ENCODE measurements at places on chromosomes 5 and 9. TPM values are rescaled to one million over a fixed set of nuclear protein-coding genes. Genes with fewer than 3 reads are reported as not detected.

HTR4 gene
- total RNA-seq = 0.49 TPM

LCN12 gene
- total RNA-seq = 0.74 TPM

FGD3 gene
- 18.7 TPM for total RNA-seq

FLT4 gene
- 2.0 TPM for total RNA-seq

PFN3 gene
- total RNA-seq = 0.74 TPM

TUSC1 gene
- 10.1 TPM for total RNA-seq

SLC4A9 gene
- total RNA-seq = under 0.01 TPM

SURF2 gene
- 11.8 TPM for total RNA-seq

SLC12A2 gene
- total RNA-seq = 56.5 TPM

ZNF474 gene
- 0.98 TPM for total RNA-seq

SV2C gene
- total RNA-seq = 1.5 TPM

FOXD1 gene
- 0.98 TPM for total RNA-seq

CCNO gene
- not detected for total RNA-seq

INSL6 gene
- not detected for total RNA-seq

C6 gene
- not detected for total RNA-seq

TRIM7 gene
- 1.7 TPM for total RNA-seq

SLIT3 gene
- total RNA-seq = 3.0 TPM

PRR7 gene
- total RNA-seq = 8.9 TPM

C5orf34 gene
- total RNA-seq = 2.5 TPM

IFT74 gene
- 11.8 TPM for total RNA-seq

TTC16 gene
- total RNA-seq = not detected

PCA3 gene
- total RNA-seq = 0.49 TPM

ZNF879 gene
- 10.8 TPM for total RNA-seq

ANP32B gene
- 9.8 TPM for total RNA-seq

PDZD2 gene
- total RNA-seq = 39.1 TPM

AIF1L gene
- total RNA-seq = 14.0 TPM

PTGS1 gene
- total RNA-seq = 0.49 TPM

EIF4E1B gene
- not detected for total RNA-seq

SPATA31E1 gene
- total RNA-seq = not detected

PHF24 gene
- 25.6 TPM for total RNA-seq
